ENCODE measurements at places on chromosomes 16 and 17. TPM values are rescaled to one million over a fixed set of nuclear protein-coding genes. Genes with fewer than 3 reads are reported as not detected.
A peak's percentile ranks its signal among the peaks of the same experiment; 100 is the strongest.

PPP1R27 gene
- 0.20 TPM for polyA plus RNA-seq

KIF18B gene
- 16.0 TPM for polyA plus RNA-seq

ORC6 gene
- 14.7 TPM for polyA plus RNA-seq

DNA sequence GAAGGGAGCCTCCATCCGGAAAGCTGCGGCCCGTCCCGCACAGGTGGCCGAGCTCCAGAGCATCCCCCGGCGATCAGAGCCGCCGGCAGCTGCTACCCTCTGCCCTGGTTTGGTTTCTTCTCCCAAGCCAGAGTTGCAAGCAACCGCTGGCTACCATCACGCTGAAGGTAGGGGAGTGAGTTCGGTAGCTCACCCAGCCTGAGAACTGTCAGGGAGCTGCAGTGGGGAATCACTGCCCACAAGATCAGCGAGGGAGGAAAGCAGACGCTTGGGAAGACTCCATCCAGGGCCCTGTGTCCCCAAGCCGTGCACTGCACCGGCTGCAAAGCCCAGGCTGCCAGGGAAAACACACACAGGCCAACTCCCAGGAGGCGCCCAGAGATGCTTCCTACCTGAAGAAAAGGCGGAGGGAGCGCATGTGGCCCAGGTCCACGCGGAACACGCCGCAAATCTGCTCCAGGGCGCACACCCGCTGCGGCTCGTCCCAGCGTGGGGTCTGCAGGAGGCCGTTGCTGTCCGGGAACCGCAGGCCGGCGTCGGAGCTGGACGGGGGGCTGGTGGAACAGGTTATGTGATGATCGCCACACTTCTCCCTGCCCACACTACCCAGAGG, 83.3 kb downstream of the TBC1D16 start:
- H3K4me3 ChIP-seq = no peak overlapping the region
- H3K4me1 ChIP-seq = peaks cover 9% of the 10 kb centered on the region
- DNase-seq = no peak
- no peaks in the 10 kb centered on the region for H3K27me3 ChIP-seq

GRCh38 chr17:30961209-30962188, 9.3 kb upstream of the RNF135 start:
- H3K36me3 ChIP-seq = no peaks in the 10 kb centered on the region
- H3K27me3 ChIP-seq = no peaks in the 10 kb centered on the region
- no peak overlapping the region for H3K27ac ChIP-seq

DNA sequence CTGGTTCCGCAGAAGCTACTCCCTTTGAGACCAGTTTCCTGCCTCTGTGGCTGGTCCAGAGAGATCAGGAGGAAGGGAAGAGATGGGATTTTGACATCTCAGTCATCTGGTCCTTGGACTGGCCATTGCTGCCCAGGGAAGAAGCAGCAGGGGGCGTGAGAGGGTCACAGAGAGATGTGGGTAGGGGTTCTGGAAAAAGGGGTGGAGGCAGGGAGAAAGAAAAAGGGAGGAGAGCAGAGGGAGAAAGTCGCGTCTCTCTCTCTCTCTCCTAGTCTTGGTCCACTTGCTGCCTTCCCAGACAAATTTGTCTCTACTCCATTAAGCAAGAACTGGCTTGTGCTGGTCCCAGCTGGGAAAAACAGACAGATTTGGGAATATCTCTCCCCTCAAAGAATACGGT, 4.4 kb downstream of the SHBG start:
- H3K36me3 ChIP-seq = no peaks in the 10 kb centered on the region
- H3K27ac ChIP-seq = no peak overlapping the region
- H3K4me3 ChIP-seq = no peak overlapping the region
- H3K4me1 ChIP-seq = no peaks in the 10 kb centered on the region

DNA sequence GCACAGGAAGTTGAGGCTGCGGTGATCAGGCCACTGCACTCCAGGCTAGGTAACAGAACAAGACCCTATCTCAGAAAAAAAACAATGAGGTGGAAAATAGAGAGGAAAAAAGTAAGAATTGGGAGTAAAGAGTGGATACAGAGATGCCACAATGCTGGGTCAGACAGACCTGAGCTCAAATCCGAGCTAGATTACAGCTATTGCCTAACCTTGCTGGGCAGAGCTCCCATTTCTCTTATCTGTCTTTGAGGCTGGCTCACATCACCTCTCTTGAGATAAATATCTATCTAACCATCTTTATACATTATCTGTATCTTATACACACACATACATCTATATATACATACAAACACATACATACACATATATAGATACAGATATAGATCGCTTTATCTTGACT, 59.0 kb downstream of the ACSM2B start:
- H3K4me1 ChIP-seq = no peaks in the 10 kb centered on the region
- no peak overlapping the region for H3K27ac ChIP-seq
- no peak overlapping the region for H3K4me3 ChIP-seq
- DNase-seq = no peak

DNA sequence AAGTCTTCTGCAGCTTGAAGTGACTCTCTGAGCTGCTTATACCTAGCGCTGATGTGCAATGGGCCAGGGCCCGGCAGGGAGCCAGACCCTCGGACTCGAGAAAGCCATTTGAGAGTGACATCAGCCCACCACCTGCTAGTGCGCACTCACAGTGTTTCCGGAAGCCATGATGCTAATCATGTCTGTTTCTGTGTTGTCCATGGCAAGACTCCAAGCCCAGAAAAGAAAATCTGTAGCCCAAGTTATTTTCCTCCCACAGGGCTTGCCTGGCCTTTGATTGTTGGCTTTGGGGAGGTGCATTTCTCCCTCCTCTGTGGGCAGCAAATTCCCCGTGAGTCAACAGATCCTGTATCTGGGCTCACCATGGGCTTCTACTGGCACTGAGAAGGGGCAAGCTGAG, 1.8 kb upstream of the CDRT4 start:
- H3K4me3 ChIP-seq = no peak overlapping the region
- no peaks in the 10 kb centered on the region for H3K36me3 ChIP-seq
- no peak overlapping the region for H3K27ac ChIP-seq
- peak; percentile 52 for DNase-seq
- peaks cover 5% of the 10 kb centered on the region for H3K4me1 ChIP-seq

GRCh38 chr16:76565542-76565941, 288.3 kb downstream of the CNTNAP4 start:
- no peaks in the 10 kb centered on the region for H3K4me1 ChIP-seq
- no peak overlapping the region for H3K4me3 ChIP-seq
- no peaks in the 10 kb centered on the region for H3K36me3 ChIP-seq
- H3K27me3 ChIP-seq = no peaks in the 10 kb centered on the region

- no peaks in the 10 kb centered on the region for H3K4me1 ChIP-seq
- no peaks in the 10 kb centered on the region for H3K27me3 ChIP-seq
- H3K27ac ChIP-seq = no peak overlapping the region
Measured at GRCh38 chr16:8564934-8565345, 25.4 kb downstream of the TMEM114 start.

GRCh38 chr17:27793906-27794569, 6.3 kb downstream of the NOS2 start:
- H3K27me3 ChIP-seq = peaks cover 49% of the 10 kb centered on the region
- DNase-seq = no peak
- no peaks in the 10 kb centered on the region for H3K36me3 ChIP-seq
- no peaks in the 10 kb centered on the region for H3K4me1 ChIP-seq
- H3K27ac ChIP-seq = no peak overlapping the region

GRCh38 chr17:3865176-3865575, 19.1 kb upstream of the NCBP3 start:
- H3K36me3 ChIP-seq = peaks cover 14% of the 10 kb centered on the region
- no peak overlapping the region for H3K27ac ChIP-seq
- H3K4me3 ChIP-seq = no peak overlapping the region
- no peaks in the 10 kb centered on the region for H3K27me3 ChIP-seq

- H3K27me3 ChIP-seq = no peaks in the 10 kb centered on the region
- H3K4me1 ChIP-seq = peaks cover 4% of the 10 kb centered on the region
- no peak overlapping the region for H3K27ac ChIP-seq
- H3K4me3 ChIP-seq = no peak overlapping the region
- peaks cover 44% of the 10 kb centered on the region for H3K36me3 ChIP-seq
Measured at GRCh38 chr17:2363851-2364762, 26.8 kb downstream of the SGSM2 start.

DNA sequence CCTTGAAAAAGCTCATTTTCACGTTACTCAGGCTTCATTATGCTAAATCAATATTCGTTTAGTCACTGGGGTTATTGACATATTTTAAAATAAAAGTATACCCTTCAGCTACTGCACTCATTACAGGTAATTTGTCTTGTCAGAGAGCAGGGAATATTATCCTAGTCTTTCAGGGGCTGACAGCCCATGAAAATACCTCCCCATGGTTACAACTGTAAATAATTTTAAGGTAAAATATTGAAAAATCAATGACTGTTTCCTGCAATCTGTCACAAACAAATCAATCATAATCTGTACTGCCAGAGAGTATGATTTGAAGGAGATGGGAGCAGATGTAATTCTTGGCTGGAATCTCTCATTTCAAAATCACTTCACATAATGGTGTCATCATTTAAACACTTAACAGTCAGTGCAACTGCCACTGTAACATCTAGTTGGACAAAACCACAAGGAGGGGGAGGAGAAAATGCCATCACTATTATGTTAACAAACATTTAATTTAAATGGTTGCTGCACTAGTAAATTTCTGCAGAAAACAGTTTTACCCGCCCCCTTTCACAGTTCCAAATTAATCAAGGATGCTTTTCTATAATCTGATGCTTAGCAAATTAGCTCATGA, 9.3 kb upstream of the IRX5 start:
- H3K4me3 ChIP-seq = no peak overlapping the region
- DNase-seq = no peak
- H3K27me3 ChIP-seq = peaks cover 2% of the 10 kb centered on the region
- no peaks in the 10 kb centered on the region for H3K36me3 ChIP-seq
- no peak overlapping the region for H3K27ac ChIP-seq

DNA sequence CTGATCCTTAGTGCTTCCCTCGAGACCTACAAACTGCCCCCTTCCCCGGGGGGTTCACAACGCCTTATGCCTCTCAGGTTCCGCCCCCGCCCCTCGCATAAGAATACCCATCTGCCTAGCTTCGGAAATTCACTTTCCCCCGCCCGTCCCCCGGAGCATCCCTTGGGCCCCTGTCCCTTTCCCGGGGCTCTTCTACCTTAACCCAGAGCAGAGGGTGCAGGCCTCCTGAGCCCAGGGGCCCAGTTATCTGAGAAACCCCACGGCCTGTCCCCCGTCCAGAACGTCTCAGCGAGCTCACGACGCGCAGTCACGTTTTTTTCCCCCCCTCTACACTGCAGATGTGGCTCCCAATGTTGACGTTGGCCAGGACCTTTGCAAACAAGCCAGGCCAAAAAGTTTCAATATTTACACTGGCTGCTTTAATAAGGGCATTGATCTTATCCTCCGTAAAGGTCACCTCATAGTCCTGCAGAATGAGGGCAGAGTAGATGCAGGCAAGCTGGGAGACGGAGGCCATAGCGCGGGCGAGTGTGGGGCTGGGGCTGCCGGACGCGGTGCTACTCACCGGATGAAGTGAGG, 1.4 kb upstream of the NBR1 start:
- H3K27me3 ChIP-seq = no peaks in the 10 kb centered on the region
- H3K4me3 ChIP-seq = peak overlapping the region; percentile 75
- peak overlapping the region; percentile 47 for H3K27ac ChIP-seq
- DNase-seq = peak; percentile 26

DNA sequence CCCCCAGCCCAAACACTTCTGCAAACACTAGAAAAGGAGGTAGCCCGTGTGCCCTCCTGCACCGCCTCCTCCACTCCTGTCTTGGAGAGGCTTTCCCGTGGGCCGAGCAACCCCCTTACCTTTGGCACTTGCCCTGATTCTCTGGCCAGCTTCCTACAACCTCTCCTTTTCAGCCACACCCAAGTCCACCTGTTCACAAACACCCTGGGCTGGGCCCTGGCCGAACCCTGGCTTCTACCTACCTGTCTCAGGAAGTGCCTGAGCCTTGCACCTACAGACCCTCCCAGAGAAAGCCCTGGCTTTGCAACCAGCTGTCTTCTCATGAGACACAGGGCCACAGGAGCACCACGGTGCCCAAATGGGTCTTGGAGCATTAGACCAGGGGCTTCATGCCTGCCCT, 2.0 kb upstream of the ANTKMT start:
- H3K4me1 ChIP-seq = peaks cover 21% of the 10 kb centered on the region
- no peaks in the 10 kb centered on the region for H3K27me3 ChIP-seq
- H3K4me3 ChIP-seq = no peak overlapping the region

GRCh38 chr17:62630365-62631085, 3.1 kb downstream of the MRC2 start:
- DNase-seq = peak; percentile 59
- H3K4me3 ChIP-seq = no peak overlapping the region
- peak overlapping the region; percentile 27 for H3K27ac ChIP-seq

DNA sequence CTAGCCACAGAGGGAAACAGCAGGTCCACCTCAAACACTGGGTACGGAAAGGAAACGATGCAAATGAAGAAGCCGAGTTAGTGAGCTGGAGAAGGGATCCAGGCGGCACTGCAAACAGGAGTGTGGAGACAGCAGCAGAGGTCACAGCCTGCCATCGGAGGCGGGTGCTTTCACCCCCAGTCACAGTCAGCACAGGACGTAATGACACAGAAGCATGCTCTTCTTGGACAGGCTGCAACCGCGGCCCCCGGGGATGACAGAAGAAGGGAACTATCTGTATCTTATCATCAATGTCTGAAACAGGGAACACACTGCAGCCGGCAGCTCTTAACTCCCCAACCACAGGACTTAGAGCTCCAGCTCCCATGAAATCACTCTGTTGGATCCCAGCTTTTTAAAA, 16.1 kb upstream of the SLC38A8 start:
- no peak overlapping the region for H3K27ac ChIP-seq
- no peaks in the 10 kb centered on the region for H3K27me3 ChIP-seq
- no peak for DNase-seq
- no peak overlapping the region for H3K4me3 ChIP-seq
- peaks cover 1% of the 10 kb centered on the region for H3K4me1 ChIP-seq
- peaks cover 60% of the 10 kb centered on the region for H3K36me3 ChIP-seq

GRCh38 chr16:70589998-70590471, 56.3 kb upstream of the IL34 start:
- H3K4me3 ChIP-seq = no peak overlapping the region
- H3K27me3 ChIP-seq = no peaks in the 10 kb centered on the region
- no peaks in the 10 kb centered on the region for H3K36me3 ChIP-seq
- peak; percentile 85 for DNase-seq
- no peak overlapping the region for H3K27ac ChIP-seq
- H3K4me1 ChIP-seq = peaks cover 8% of the 10 kb centered on the region

DNA sequence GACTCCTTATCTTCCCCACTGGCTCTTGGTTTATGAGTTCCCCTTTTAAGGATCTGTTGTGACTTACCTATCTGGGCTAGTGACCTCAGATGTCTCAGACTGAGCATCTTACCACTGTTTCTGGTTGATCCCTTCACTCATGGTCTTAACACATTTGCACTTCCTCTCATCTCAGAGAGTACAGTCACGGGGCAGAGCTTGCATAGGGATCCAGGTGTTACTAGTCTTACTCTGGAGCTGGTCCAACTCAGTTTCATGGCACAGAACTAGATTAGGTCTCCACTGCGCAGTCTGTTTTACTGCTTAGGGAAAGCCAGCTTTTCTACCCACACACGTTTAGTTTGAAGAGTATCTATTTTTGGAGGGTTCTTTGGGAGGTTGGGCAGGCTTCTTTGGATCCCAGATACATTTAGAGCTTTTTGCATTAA, 10.2 kb downstream of the GABARAPL2 start:
- H3K36me3 ChIP-seq = peaks cover 60% of the 10 kb centered on the region
- H3K27me3 ChIP-seq = no peaks in the 10 kb centered on the region
- no peak overlapping the region for H3K27ac ChIP-seq

Data from IMR-90 (cell line).